ENCODE measurements at places on chromosomes 7 and 10.

DNA sequence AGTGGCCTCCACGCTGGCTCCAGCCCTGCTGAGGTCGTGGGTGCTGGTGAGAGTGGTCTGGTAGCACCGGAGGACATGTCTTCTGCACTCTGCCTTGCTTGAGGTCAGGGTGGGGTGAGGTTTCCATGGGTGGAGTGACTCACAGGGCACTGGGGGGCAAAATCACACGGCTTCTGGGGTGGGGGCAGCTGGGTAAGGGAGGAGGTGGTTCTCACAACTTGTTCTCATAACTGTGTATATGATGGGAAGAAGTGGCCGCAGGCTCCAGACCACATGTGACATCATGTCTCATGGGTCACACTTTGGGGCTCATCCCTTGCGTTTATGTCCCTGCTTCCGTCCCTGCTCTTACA, 884 bp upstream of the PRF1 start:
- DNase-seq = no peak

DNA sequence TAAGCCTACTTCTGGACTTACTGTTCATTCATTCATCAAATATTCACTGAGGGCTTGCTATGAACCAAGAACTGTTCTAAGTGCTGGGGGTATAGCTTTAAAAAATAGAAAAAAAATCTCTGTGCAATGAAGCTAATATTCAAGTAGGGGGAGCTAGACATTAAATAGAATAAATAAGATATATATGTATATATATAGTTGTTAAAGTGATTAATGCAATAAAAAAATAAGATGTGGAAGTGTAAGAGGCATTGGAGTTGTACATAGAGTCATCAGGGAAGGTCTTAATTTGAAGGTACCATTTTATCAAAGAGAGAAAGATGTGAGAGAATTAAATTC, 181.2 kb upstream of the AGR3 start:
- DNase-seq = no peak

GRCh38 chr10:52280051-52280450, 34.0 kb upstream of the DKK1 start:
- no peak for DNase-seq

DNA sequence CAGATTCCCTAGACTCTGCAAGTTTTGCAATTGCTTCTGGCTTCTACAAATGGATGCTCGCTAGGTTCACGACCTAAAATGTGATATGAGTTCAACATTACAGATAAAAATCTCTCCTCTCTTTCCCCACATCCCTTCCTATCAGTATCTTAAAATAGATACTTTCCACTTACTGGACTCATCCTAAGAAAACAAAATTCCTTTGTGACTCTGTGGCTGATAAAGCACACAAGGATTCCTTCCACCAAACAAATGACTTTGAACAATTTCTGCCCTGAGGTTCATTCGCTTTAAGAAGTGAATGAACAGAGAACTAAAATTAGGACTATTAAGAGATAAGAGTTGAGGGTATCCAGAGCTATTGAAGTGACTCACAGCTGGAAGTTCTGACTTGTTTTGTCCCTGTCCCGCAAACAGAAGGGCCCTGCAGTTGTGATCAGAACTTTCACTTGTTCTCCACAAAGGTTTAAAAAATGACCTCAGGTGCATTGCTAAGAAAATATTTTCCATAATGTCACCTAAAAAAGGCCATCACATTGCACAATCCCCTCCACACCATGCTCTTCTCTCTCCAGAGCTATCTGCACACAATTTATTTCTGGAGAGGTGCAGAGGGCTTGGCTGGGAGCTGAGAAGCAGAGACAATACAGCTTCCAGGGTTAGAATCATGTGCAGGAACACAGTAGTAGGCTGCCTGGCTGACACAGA, 96.1 kb downstream of the PIP4K2A start:
- DNase-seq = no peak

GRCh38 chr7:140678816-140679130, 6.0 kb downstream of the ADCK2 start:
- DNase-seq = no peak

- DNase-seq = no peak
Measured at GRCh38 chr10:62626817-62627216, 177.7 kb upstream of the ADO start.

DNA sequence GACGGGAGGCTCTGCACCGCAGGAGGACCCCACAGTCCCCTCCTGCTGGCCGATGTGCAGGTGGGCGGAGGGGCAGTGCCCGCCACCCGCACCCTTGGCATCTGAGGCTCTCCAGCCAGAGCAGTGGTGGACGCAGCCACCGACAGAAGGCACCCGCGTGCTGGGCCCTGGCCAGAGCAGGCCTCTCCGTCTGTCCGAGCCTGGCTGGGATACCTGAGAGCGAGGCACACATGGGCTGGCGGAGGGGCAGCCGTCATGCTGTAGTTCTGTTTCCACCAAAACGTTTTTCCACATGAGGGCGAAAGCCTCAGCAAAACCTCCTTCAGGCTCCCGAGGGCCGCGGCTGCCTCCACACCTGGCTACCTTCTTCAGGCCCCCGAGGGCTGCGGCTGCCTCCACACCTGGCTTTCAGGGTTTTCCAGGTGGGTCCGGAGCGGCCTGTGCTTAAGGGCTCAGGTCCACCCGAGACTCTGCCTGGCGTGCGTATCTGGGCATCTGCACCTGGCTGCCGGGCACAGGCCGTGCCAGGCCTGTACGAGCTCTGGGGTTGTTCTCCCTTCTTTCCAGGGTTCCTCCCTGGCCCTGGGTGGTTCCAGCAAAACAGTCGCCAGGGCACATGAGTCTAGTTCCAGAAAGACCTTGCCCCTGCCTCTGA, 115.5 kb downstream of the INPP5A start:
- no peak for DNase-seq

GRCh38 chr10:90148116-90148855, 446.9 kb downstream of the KIF20B start:
- DNase-seq = no peak

DNA sequence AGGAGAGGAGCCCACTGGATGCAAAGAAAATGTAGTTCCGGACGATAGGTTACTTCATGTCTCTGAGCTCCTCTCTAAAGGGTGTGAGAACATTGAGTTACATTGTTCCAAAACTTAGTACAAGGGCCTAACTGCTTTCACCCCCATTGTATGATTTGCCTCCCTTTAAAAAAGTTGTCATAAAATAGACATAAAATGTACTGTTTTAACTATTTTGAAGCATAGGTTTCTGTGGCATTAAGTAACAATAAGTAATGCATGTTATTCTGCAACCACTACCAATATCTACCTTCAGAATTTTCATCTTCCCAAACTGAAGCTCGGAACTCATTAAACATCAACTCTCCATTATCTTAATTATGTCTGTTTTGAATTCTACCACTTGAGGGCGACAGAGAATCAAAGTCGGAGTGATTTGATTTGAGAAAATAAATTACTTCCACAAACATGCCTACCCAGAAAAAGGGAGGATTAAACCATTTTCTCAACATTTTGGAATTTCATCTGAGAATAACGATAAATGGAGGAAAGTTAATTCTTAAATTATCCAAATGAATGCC, 2.7 kb downstream of the IGFBP1 start:
- DNase-seq = no peak

DNA sequence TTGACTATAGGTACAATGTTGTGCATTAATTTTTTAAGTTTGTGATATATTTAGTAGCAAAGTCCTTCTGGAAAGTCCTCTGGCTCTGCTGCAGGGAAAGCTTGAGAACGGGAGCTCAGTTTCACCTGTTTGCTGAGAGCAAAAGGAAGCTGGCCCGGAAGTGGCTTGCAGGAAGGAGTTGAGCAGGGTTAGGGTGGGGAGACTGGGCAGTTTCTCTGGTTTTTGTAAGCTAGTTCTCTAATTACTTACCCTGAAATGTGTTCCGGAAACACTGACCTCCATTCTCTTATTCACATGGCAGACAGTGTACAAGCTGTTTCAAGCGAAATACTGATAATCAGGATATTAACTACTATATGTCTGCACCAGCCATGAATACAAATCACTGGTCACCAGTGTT, 22.3 kb downstream of the MAP3K8 start:
- DNase-seq = no peak

- no peak for DNase-seq
Measured at GRCh38 chr7:141754939-141755338, 9.0 kb upstream of the TAS2R3 start.

DNA sequence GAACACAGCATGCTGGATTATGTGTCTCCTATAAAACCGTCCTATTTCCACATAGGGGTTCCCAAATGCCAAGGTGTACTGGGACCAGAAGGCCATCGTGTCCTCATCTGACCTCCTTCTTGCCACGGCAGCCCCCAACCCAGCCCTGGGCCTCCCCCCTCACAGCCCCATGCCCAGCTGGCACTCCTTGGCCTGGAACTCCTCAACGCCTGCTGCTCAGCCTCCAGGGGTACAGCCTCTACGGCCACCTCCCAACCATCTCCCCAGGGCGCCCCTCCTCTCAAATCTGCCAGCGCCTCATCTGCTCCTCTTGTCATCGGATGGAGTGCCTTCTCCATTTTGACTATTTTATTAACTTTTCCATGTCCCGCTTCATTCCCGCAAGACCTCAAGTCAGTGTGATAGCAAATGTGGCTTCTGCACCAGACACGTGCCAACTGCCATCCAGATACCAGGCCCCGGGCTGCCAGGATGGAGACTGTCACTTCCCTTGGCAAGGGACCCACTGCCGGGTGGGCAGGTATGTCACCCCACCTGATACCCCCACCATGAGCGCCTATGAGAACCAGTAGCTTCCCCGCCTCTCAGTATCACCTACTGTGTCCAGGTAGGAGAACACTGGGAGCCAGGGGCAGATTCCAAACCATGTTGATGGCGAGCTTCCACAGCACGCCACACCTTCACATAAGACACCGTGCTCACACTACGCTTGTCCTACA, 106.7 kb downstream of the EBF3 start:
- no peak for DNase-seq

DNA sequence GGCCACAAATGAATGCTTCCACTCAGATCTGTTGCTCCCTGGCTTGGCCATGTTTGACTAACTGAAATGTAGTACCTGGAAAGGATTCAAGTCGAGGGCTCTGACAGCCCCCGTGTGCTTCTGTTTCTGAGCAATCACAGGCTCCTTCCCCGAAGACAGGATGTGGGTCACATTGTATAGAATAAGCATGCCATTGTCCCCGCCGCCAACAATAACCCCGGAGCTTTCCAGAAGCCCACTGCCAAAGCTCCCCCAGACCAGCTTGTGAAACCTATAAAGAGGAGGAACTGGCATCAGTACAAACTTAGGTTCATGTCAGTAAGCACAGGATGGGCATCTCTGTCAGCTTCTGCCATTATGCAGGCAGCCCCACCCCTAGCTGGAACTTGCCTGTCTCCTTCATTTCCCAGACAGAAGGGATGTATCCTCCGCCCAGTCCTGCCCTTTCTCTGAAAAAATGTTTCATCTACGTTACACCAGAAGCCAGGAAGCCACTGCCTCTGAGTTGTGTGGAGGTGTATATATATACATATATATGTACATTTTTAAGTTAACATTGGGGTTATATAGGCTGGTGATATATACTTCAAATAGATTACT, 10.3 kb downstream of the SEC31B start:
- DNase-seq = no peak

DNA sequence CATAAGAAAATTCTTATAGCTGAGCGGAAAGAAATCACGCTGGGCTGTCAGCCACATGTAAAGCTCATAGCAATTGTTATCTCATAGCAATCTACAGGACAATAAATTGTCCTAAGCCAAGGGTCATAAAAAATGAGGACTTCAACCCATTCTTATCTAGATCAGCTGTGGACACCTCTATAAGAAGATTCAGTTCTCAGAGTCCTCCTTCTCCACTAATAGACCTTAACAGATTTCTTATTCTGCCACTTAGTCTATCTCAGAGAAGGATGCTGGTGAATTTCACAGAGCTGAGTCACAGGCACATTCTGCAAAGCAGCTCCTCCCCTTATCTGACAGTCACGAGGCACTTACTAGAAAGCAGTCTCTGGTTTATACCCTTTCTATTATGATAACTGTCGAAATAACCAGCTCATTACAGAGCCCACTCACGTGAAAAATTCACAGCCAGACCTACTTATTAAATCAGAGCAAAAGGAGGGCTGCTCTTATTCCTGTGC, 185.3 kb upstream of the PCLO start:
- DNase-seq = no peak

DNA sequence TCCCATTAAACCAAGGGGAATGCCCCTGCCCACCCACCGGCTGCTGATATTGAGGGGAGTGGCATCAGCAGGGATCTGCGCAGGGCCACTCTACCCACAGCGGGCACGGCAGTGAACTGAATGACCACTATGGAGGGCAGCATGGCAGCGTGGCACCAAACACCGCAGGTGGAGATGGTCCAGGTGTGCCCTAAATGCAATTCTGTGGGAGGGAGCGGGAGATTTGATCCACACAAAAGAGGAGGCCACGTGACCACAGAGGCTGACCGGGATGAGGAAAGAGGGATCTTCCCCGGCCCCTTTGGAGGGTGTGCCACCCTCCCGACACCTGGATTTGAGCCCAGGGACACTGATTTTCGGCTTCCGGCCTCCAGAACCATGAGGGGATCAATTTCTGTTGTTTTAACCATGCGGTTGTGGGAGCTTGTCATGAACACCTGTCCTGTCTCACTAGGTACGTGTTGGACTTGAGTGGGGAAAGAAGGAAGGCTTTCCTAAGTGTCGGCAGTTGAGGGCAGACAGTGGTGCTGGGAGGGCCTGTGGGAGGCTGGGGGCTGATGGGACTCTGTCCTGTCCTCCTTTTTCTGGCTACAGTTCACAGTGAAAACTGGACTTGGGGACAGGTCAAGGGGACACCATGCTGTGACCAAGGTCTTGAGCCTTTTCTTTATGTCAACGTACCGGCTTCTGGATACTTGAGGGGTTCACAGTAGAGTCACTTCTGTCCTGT, 66.1 kb downstream of the CFAP46 start:
- DNase-seq = no peak

DNA sequence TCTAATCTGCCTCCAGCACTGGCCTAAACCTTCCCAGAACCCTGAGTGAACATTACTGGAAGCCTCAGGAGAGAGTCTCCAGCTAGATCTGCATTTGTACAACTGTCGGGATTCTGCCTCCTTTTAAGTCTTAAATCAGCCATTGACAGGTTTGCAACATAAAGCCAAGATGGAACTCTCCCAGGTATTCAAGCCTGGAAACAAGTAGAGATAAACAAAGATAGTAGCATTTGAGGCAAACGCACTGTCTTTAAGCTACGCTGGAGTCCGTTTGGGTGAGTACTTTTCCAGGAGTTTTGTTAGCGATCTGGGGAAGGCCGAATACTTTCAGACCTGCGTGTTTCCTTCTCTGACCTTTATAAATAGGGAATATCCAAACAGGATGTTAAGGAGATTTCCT, 317.2 kb upstream of the FZD8 start:
- no peak for DNase-seq

GRCh38 chr10:107971411-107971810, 806.9 kb upstream of the SORCS1 start:
- no peak for DNase-seq

DNA sequence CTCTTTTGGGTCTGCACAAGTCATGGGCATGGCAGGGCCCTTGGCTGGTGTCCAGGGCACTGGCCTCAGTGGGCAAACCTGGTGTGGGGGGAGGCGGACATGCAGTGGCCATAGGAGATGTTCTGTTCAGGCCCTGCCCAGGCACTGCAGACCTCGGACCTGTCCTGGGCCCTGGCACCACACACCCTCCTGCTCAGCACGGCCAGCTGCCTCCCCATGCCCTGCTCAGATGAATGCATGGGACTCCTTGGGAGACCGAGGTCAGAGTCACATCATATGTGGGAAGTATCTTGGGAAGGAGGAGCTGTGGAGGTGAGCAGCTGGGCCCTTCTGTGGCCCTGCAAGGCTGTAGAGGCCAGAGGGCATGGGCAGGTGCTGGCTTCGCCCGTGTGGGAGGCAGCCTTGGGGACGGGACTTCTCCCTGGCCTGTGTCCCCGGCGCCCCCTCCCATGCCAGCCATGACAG, 130.8 kb downstream of the VIPR2 start:
- no peak for DNase-seq

Measured in activated CD4-positive, alpha-beta T cell treated with anti-CD3 and anti-CD28 coated beads, Interleukin-2, amount 50 U/mL, for 24 hours (primary cell).